WTC11 (cell line): ENCODE measurements at places on chromosomes 2 and 18. TPM values are rescaled to one million over a fixed set of nuclear protein-coding genes. Genes with fewer than 3 reads are reported as not detected.

DNA sequence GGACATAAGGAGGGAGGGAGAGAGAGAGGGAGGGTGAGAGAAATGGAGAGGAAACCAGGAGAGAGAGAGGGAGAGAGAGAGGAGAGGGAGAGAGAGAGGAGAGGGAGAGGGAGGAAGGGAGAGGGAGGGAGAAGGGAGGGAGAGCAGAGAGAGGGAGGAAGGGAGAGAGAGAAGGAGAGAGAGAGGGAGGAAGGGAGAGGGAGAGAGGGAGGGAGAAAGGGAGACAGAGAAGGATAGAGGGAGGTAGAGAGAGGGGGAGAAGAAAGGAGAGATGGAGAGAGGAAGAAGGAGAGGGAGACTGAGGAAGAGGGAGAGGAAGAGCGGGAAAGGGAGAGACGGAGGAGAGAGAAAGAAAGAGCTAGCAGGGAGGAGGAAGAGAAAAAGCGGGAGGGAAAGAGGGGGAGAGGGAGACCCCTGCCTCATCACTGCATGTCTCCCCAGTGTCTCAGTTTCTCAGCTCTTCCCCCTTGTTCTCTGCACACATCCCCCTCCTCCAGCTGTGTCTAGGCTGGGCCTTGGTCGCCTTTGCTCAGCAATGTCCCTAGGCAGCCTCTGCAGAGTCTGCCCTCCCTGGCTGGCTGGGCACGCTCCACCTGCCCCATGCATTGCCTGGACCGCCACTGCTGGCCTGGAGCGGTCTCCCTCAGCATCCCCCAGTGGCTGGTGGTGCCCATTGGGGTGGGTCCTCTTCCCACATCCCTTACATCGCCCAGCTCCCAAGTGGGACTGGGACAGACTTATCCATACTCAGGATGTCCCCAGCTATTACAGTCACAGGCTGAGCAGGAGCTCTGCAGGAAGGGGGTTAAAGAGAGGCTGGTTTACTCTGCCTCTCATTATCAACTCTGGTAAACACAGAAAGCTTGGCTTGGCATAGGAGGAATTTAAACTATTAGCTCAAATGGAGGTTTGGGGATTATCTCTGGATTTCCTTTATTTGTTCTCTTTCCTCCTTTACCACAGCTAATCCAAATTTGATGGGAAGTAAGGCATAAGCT lies 85.7 kb upstream of the APCDD1 start:
- no peak for DNase-seq
- H3K27ac ChIP-seq, result no peak overlapping the region
- peaks cover 10% of the 10 kb centered on the region for H3K27me3 ChIP-seq
- H3K4me3 ChIP-seq, result no peak overlapping the region

- no peak overlapping the region for H3K27ac ChIP-seq
- no peaks in the 10 kb centered on the region; the same call in 1 of the 2 replicates for H3K27me3 ChIP-seq
- DNase-seq, result no peak
- H3K36me3 ChIP-seq, result no peaks in the 10 kb centered on the region
- H3K4me3 ChIP-seq, result no peak overlapping the region
These were observed 57.3 kb downstream of the CCDC74A start for GRCh38 chr2:131584940-131585339.

GRCh38 chr2:39849064-39849463 lies 70.0 kb upstream of the THUMPD2 start:
- H3K27ac ChIP-seq, result 0 out of 2 replicates have a peak overlapping the region, but pooled peaks have one; percentile 43
- H3K4me3 ChIP-seq, result no peak overlapping the region
- H3K36me3 ChIP-seq, result 0 out of 2 replicates have a peak, but pooled peaks cover 3% of the 10 kb centered on the region
- H3K27me3 ChIP-seq, result no peaks in the 10 kb centered on the region
- DNase-seq, result no peak

GRCh38 chr2:71224935-71225334 lies 2.0 kb downstream of the PAIP2B start:
- no peak overlapping the region for H3K27ac ChIP-seq
- peaks cover 12% of the 10 kb centered on the region for H3K4me1 ChIP-seq
- no peak overlapping the region for H3K4me3 ChIP-seq
- H3K27me3 ChIP-seq, result peaks cover 4% of the 10 kb centered on the region; the same call in 1 of the 2 replicates
- H3K36me3 ChIP-seq, result peaks cover 2% of the 10 kb centered on the region; the same call in 1 of the 2 replicates

- no peaks in the 10 kb centered on the region for H3K27me3 ChIP-seq
- no peak for DNase-seq
- H3K36me3 ChIP-seq, result no peaks in the 10 kb centered on the region
- H3K4me1 ChIP-seq, result peaks cover 8% of the 10 kb centered on the region
- H3K4me3 ChIP-seq, result no peak overlapping the region
These were observed 405.1 kb downstream of the GPD2 start for GRCh38 chr2:156841321-156841720.

DNA sequence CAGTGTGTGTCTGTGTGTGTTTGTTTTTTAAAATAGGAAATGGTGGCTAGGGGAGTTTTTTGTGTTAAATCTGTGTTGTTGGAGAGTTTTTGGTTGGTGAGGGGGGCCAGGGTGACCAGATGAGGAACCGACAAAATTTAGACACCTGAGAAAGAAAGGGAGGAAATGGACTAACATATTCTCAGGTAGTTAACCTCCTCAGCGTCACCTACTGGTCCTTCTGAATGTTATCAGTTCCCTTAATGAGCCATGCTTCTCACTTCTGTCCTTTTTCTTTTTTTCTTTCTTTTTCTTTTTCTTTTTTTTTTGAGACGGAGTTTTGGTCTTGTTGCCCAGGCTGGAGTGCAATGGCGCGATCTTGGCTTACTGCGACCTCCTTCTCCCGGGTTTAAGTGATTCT lies 107.0 kb downstream of the FMNL2 start:
- no peaks in the 10 kb centered on the region for H3K27me3 ChIP-seq
- H3K4me1 ChIP-seq, result peaks cover 82% of the 10 kb centered on the region
- no peak for DNase-seq
- peak overlapping the region; percentile 38 for H3K27ac ChIP-seq

DNA sequence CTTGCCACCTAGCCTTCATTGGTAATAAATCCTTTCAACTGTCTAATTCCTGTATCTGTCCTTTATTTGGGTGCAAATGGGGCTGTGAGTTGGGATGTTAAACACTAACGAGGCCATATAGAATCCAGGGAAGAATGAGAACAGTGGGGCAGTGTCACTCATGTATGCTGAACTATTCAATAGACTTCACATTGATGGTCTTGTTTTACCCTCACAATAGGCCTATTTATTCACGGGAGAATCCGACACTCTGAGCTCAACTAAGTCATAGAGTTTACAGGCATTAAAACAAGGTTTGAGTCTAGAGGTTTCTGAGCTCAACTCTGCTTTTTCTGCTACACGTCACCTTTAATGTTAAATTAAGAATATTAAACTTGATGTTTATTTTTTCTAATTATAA lies 421.6 kb downstream of the SOX11 start:
- H3K36me3 ChIP-seq, result peaks cover 65% of the 10 kb centered on the region
- no peaks in the 10 kb centered on the region for H3K4me1 ChIP-seq
- peaks cover 17% of the 10 kb centered on the region for H3K27me3 ChIP-seq

Gene MTIF2
- 38.9 to 43.9 TPM (median 39.8 TPM) in 3 replicates for total RNA-seq

Gene RNASEH1
- 34.0 to 44.4 TPM (median 38.7 TPM) in 3 replicates for total RNA-seq

Gene STK16
- 27.4 to 28.8 TPM (median 27.5 TPM) in 3 replicates for total RNA-seq

Gene UPP2
- not detected in 3 replicates for total RNA-seq
